ENCODE measurements at places on chromosomes 11 and 22. TPM values are rescaled to one million over a fixed set of nuclear protein-coding genes. Genes with fewer than 3 reads are reported as not detected.

The SLC22A25 gene
- total RNA-seq: not detected

The SUSD2 gene
- 0.31 TPM for total RNA-seq

DNA sequence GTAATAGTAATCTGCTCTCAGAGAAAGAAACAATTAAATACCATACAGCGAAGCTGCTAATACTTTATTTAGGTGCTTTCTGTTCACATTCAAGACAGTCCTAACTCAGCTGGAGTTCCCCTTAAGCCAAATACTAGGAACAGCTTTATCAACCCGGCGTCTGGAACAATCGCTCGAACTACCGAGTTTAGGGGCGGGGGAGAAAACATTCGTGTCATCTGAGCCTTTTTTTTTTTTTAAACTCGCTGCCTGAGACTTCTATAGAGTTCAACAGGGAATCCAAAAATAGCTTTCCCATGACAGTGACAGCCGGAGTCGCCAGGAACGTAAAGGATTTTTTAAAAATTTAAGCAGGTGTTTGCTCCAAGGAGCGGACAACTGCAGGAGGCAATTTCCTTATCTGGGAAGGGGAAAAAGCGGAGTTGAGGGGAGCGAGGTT, 852 bp downstream of the TRAF6 start:
- peaks cover 26% of the 10 kb centered on the region for H3K4me1 ChIP-seq
- H3K27ac ChIP-seq: peak overlapping the region; percentile 82
- no peaks in the 10 kb centered on the region for H3K36me3 ChIP-seq
- peak overlapping the region; percentile 83 for H3K4me3 ChIP-seq
- DNase-seq: peak; percentile 17

DNA sequence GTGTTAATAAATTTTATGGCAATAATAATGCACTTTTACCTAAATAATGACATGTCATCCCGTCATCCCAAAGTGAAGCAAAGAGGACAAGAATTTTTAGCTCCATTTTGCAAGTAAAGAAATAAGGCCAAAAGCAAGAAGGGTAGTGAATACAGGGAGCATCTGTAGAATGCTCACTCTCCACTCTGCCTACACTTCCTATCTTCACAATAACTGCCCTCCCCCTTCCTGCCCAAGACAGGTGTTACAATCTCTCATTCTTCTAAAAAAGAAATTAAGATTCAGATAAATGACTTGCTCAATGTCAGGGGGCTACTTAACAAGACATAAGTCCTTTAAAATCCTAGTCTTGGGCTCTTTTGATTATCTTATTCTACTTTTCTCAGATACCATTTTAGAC, 8.9 kb downstream of the RDX start:
- no peaks in the 10 kb centered on the region for H3K36me3 ChIP-seq
- DNase-seq: no peak
- H3K4me3 ChIP-seq: no peak overlapping the region
- no peak overlapping the region for H3K27ac ChIP-seq

DNA sequence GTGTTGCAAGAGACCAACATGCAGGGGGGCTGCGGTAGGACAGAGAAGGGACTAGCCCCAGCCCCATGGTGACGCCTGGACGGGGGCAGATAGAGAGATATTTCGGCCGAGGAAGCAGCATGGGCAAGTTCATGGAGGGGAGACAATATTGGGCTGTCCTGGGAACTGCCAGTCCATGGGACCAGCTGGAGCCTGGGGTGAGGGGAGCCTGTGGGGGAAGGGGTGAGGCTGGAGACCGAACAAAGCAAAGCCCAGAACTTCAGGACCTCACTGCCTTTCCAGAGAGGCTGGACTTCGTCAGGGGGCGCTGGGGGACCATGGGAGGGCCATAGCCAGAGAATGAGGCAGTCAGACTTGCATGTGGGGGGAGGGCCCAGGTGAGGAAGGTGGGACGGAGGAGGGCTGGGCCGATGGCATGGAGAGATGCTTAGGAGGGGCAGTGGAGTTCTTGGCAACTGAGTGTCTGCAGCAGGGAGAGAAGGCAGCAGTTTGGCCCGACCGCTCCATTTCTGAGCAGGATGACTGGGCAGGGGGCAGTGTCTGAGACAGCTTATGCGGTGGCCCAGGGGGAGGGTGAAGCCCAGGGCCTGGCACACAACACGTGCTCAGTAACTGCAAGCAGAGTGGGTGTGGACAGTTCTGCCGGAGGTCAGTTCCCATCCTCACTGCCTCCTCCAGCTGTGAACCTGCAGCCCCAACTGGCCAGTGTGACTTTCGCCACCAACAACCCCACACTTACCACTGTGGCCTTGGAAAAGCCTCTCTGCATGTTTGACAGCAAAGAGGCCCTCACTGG, 712 bp downstream of the UPK3A start:
- no peak overlapping the region for H3K27ac ChIP-seq
- H3K36me3 ChIP-seq: no peaks in the 10 kb centered on the region
- no peak overlapping the region for H3K4me3 ChIP-seq
- no peaks in the 10 kb centered on the region for H3K4me1 ChIP-seq
- peaks cover 4% of the 10 kb centered on the region for H3K27me3 ChIP-seq
- no peak for DNase-seq

DNA sequence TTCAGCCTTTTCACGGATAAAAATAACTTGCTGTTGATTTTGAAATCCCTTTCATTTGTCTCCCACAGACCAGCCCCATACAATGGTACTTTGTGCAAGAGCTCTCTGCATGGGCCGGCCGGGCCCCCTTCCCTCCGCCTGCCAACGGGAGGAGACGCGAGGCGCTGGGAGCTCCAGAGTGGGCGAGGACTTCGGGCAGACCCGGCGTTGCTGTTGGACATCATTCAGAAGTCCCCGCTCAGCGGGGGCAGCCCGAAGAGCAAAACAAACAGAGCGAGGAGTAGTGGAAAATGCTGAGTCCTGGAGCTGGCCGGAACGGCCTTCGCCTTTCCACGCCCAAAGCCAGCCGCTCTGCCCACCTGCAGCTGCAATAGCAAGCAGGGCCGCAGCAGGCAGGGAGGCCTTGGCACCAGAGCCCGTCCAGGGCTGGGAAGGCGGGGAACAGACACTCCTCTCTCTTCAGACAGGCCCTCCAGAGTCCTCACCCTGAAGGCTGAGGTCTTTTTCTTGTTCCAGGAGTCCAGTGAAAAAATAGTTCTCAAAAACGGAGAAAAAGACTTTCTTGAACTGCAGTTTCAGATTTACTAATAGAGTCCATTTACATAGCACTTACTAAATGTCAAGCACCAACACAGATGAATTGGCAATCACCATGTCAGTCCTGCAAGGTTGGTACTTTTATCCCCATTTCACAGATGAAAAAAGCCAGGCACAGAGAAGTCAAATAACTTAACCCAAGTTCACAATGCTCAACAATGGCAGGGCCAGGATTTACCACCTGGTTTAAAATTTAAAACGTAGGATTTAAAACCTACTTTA, 135.5 kb downstream of the ETS1 start:
- H3K27me3 ChIP-seq: no peaks in the 10 kb centered on the region
- peaks cover 23% of the 10 kb centered on the region for H3K4me1 ChIP-seq
- no peak overlapping the region for H3K4me3 ChIP-seq
- peaks cover 13% of the 10 kb centered on the region for H3K36me3 ChIP-seq
- H3K27ac ChIP-seq: no peak overlapping the region

DNA sequence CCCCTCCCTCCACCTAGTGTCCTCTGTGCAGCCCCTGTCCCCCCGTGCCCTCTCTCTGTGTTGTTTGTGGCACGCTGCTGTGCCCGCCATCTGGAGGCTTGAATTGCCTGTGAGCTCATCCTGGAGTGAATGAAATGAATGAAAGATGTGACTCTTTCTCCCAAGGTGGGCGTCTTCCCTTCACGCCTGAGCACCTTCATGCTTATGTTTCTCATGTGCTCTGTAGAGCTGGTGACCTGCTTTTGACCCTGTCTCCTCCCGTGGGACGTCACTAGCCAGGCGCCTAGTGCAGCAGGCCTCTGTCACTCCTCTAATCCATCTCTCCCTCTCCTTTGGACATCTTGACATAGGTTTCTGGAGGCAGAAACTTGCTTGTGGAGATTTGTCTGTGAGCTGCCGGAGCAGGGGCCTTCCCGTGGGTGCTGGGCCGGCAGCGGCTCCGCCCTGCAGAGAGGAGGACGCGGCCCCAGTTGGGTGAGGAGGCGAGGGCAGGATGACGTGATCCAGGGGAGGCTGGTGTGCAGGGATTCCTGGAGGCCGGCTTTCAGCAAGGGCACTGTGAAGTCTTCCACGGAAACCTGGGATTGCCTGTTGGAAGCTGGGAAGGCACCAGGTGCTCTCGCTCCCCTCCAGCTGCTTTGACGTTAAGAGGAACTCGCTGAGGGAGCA, 40.6 kb downstream of the MUC6 start:
- H3K36me3 ChIP-seq: peaks cover 18% of the 10 kb centered on the region
- H3K27me3 ChIP-seq: no peaks in the 10 kb centered on the region
- no peak overlapping the region for H3K27ac ChIP-seq
- H3K4me1 ChIP-seq: no peaks in the 10 kb centered on the region
- DNase-seq: no peak
- H3K4me3 ChIP-seq: no peak overlapping the region

DNA sequence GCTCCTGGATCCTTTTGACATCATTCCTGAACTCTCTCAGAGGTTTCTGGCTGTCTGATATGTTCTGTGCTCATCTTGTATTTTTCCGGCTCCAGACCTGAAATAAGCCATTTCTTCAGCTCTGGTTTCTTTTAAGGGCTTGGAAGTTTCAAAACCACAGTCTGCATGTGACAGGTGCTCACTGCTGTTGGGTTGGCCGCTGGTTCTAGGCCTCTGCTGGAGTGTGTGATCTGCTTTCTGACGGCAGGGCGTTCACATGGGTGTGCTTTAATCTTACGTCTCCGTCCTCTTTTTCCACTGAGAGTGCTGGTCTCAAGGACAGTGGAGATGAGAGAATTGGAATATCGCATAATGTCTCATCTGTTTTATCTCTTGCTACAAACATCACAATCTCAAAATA, 10.3 kb downstream of the ZBED4 start:
- no peaks in the 10 kb centered on the region for H3K36me3 ChIP-seq
- H3K4me1 ChIP-seq: peaks cover 25% of the 10 kb centered on the region
- no peak overlapping the region for H3K27ac ChIP-seq
- DNase-seq: no peak
- H3K4me3 ChIP-seq: no peak overlapping the region

- H3K36me3 ChIP-seq: no peaks in the 10 kb centered on the region
- no peak within 1 kb of the TSS for H3K27ac ChIP-seq
- H3K4me3 ChIP-seq: no peak within 1 kb of the TSS
- no peaks in the 10 kb centered on the region for H3K4me1 ChIP-seq
- DNase-seq: no peak
- H3K27me3 ChIP-seq: no peaks in the 10 kb centered on the region
Measured at GRCh38 chr11:6771926-6772893, at the start of gene OR2AG2. Gene OR2AG2 (minus strand): TSS chr11:6771976. CDS start chr11:6768957, 3,019 bp downstream.

DNA sequence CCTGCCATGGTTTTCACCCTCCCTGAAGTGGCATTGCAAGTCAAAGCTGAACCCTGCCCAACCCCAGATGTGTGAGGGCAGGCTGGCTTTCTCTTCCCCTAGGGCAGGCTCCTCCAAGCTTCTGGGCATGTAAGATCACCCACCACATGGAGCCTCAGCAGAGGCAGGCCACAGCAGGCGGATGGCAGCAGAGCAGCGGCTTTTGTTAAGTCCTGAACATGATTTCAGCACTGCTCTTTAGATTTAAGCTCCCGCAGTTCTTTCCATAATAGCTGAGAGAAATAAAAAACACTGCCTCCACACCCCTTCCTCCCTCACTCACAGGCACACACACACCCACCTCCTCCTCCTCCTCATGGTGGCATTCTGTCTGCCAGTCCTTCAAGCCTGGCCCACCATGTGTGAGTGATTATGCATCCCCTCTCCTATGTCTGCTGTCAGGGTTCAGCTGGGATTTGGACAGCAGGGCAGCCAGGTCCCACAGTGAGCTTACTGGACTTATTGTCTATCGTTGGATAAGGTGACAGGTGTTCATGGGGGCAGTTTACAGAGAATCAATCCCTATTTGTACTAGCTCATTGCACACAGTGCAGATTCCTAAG, 5.0 kb upstream of the NTM start:
- no peak overlapping the region for H3K4me3 ChIP-seq
- H3K27ac ChIP-seq: no peak overlapping the region
- H3K36me3 ChIP-seq: no peaks in the 10 kb centered on the region
- no peaks in the 10 kb centered on the region for H3K27me3 ChIP-seq

- H3K36me3 ChIP-seq: peaks cover 57% of the 10 kb centered on the region
- DNase-seq: no peak
- H3K4me1 ChIP-seq: peaks cover 79% of the 10 kb centered on the region
- H3K27ac ChIP-seq: peak overlapping the region; percentile 11
Measured at GRCh38 chr22:20086101-20086599, 6.1 kb downstream of the DGCR8 start.

The TRPM5 gene
- total RNA-seq: not detected

DNA sequence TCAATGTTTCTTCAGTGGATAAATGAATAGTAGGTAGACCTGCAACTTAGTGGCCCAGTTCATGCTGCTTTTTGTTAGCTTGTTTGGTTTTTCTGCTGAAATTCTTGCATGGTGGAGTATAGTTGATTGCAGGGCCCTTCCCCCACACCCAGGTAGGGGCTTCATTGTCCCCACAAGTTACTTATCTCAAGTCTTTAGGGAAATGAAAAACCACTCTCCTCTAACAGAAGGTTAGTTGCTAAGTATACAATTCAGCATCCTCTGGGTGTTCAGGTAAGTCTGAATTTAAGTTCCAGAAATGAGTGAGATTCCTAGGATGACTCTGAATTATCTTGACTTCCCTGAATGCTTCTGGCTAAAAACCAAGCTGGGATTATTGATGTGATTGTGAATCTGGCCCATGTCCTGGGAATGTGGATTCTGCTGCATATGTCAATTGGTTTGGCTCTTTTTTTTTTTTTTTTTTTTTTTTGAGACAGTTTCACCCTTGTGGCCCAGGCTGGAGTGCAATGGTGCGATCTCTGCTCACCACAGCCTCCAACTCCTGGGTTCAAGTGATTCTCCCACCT, 40.3 kb downstream of the BCL2L13 start:
- DNase-seq: no peak
- H3K4me3 ChIP-seq: no peak overlapping the region
- no peaks in the 10 kb centered on the region for H3K36me3 ChIP-seq
- no peak overlapping the region for H3K27ac ChIP-seq
- H3K27me3 ChIP-seq: no peaks in the 10 kb centered on the region

DNA sequence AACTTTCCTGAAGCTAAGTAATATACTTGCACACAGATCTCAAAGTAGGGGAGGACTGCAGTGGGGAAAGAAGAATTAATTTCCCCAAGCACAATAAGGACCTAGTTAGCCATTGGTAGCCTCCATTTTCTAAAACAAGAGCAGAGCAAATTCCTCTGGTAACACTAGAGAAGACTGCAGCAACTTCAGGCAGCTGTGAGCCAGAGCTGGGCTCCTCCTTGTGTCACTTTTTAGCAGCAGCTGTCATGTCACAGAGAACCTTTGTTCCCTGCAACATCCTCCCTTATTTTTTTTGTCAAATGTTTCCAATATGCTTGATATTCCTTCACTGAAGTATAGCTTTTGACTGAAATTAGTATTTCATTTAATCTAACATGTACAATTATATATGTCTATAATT, 54.4 kb downstream of the RRAS2 start:
- DNase-seq: no peak
- no peaks in the 10 kb centered on the region for H3K27me3 ChIP-seq
- H3K4me3 ChIP-seq: no peak overlapping the region
- no peaks in the 10 kb centered on the region for H3K36me3 ChIP-seq

The P2RY6 gene
- 0.24 TPM for total RNA-seq
